Daoy (cell line): ENCODE measurements at places on chromosomes 1 and 21. TPM values are rescaled to one million over a fixed set of nuclear protein-coding genes. Genes with fewer than 3 reads are reported as not detected.
A peak's percentile ranks its signal among the peaks of the same experiment; 100 is the strongest.

PBX1 gene
- total RNA-seq = 9.4 and 16.2 TPM in 2 replicates

DNA sequence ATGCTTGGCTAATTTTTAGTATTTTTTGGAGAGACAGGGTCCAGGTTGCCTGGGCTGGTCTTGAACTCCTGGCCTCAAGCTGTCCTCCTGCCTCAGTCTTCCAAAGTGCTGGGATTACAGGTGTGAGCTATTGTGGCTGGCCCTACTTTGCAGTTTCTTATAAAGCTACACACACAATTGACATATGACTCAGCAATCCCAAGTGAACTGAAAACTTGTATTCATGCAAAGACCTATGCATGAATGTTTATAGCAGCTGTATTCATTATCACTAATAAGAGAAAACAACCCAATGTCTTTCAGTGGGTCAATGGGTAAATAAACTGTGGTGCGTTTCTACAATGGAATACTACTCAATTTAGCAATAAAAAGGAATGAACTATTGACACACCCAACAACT, 103.1 kb downstream of the MRPS6 start:
- DNase-seq = no peak

GRCh38 chr1:60978421-60979357, 103.7 kb upstream of the NFIA start:
- DNase-seq = peak; percentile 53

C1orf94 gene
- 0.06 TPM in 1 of 2 replicates, not detected in the other for total RNA-seq

DNA sequence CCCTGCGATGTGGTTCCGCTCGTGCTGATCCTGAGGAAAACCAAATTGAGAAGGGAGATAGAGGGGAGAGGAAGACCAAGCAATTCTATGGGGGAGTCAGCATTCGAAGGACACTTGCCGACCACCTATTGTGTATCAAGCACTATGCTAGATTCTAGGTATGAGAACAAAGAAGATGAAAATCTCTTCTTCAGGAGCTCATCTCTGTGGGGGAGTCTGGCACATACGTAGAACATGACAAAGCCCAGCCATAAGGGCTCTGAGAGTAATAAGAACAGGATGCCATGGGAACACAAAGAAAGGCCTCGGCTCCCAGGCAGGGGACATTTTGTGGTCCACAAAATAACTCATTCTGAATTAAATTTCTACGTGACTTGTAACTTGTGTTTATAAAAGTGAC, 83.7 kb downstream of the WLS start:
- DNase-seq = no peak

DNA sequence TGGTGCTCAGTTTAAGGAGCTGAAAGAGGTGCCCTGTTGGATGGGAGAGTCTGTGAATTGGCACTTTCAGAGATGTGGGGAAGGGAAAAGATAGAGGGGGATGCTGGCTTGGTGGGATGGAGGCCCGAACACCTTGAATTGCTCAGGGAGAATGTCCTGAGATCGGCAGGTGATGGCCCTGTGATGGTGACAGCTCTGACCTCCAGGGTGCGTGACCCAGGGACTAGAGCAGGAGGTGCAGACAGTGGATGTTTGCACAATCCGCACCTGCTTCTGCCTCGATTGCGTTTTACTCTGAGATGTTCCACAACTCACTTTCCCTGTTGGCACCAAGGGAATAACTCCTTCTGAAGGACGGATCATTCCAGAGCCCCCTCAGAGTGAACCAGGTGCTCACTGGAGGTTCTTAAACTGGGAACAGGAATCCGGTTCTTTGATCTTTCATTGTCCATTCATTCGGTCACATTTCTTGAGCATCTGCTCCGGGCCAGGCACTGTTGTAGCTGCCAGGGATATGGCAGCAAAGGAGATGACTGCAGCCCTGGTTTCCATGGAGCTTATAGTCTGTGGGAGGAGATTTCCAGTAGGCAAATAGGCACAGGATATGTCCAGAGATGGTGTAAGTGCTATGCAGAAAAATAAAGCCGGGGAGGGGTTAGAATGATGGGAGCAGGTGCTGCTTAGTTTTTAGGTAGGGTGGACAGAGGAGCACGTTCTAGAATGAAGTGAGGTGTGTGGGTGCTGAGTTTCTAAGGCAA, 226.6 kb upstream of the TMEM51 start:
- no peak for DNase-seq

DNA sequence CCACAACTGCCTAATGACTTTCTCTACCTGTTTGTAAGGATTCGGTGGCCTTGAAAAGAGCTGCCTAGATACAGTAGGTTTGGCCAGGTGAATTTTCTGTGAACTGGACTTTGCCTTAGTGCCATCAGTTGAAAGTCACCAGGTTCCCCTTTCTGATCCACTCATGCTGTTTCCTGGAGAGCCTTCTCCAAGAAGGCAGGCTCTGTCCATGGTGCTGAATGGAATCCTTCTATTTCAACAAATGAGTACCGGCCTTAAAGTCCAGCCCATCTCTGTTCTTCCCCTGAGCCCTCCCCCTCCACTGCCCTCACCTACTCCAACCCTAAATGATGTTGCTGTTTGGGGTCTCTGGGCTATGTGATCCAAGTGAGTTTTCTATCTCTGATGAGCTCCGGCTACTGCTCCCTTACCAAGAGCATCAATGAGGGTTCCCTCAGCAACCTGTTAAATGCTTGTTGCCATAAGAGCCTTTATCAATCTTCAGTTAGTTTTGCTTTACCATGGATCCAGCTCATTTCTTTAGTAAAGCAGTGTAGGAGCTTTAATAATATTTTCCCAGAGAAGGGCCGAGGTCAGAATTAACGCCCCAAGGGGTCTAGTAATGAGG, 500.4 kb downstream of the PTPRU start:
- DNase-seq = peak; percentile 46

LAPTM5 gene
- 0.21 and 2.7 TPM in 2 replicates for total RNA-seq

DNA sequence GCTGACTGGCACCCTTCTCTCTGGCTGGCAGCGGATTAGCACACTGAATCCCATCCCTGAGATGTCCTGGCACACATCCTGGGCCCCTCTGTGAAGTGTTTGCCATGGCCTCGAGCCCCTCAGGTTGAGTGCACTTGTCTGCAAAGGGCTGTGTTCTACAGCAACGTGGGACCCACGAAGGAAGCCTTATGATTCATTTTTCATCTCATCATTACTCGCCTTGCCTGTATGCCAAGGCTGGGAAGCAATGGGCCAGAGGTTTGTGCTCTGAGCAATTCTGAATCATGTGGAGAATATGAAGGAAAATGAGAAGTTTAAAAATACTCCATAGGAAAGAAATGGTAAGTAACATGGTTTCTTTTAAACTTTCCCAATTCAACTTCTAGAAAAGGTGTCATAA, 124.8 kb upstream of the LMO4 start:
- peak; percentile 22 for DNase-seq

STYXL2 gene
- total RNA-seq = not detected in 2 replicates

DNA sequence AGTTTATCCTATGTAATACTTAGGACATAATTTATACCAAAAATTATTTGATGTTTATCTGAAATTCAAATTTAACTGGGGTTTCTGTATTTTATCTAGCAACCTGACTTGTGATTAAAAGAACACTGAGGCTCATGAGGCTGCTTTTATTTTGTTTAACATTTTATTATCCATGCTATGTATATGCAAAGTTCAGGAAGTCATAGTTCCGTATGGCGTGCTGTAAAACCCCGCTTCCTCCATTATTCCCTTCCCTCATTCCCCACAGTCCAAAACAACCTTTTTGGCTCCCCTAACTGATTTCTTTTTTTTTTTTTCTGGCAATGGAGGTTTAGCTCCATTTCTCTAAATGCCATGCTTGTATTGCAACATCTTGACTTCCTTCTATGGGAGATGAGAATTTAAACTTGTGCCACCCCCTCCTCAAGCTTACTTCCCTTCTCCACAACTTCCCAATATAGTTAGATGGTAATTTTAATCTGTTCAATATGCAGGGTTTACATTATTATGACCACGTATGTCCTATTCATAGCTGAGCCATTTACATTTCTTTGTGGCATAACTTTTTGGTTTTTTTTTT, 138.0 kb upstream of the DNAH14 start:
- DNase-seq = no peak

- DNase-seq = peak; percentile 26
Observed at GRCh38 chr1:118773656-118774055, 214.5 kb downstream of the TBX15 start.

NPHS2 gene
- total RNA-seq = not detected in 2 replicates
